Activated naive CD8-positive, alpha-beta T cell treated with anti-CD3 and anti-CD28 coated beads, Interleukin-2, amount 10 ng/mL, durations not matched to agents 7 days and 5 days (primary cell): ENCODE measurements at places on chromosomes 2 and 18. TPM values are rescaled to one million over a fixed set of nuclear protein-coding genes. Genes with fewer than 3 reads are reported as not detected.

The SMAD7 gene
- 26.8 TPM for total RNA-seq

The PXDN gene
- total RNA-seq = 1.8 TPM

The BOLL gene
- total RNA-seq = not detected

The MC5R gene
- not detected for total RNA-seq

The TUBA4B gene
- not detected for total RNA-seq
